ENCODE measurements at places on chromosomes 12 and 14. TPM values are rescaled to one million over a fixed set of nuclear protein-coding genes. Genes with fewer than 3 reads are reported as not detected.

TXNDC16 gene
- 22.0 TPM for total RNA-seq

EXOC3L4 gene
- not detected for total RNA-seq

TROAP gene
- total RNA-seq: 0.58 TPM

ALDH1L2 gene
- total RNA-seq: 1.1 TPM

- H3K4me1 ChIP-seq: no peaks in the 10 kb centered on the region
- H3K27me3 ChIP-seq: no peaks in the 10 kb centered on the region
- DNase-seq: no peak
- no peak overlapping the region for H3K4me3 ChIP-seq
Observed at GRCh38 chr12:7118881-7119280, 9.8 kb downstream of the RBP5 start.

GRCh38 chr14:37197421-37198272 is at the start of gene MIPOL1:
Gene MIPOL1 (plus strand): TSS chr14:37197937. CDS start chr14:37247889, 49,952 bp downstream.
- H3K4me1 ChIP-seq: no peaks in the 10 kb centered on the region
- H3K27ac ChIP-seq: no peak within 1 kb of the TSS
- no peak within 1 kb of the TSS for H3K4me3 ChIP-seq
- H3K27me3 ChIP-seq: peaks cover 2% of the 10 kb centered on the region
- no peaks in the 10 kb centered on the region for H3K36me3 ChIP-seq

GRCh38 chr14:95814363-95815225 is 62.0 kb upstream of the TUNAR start:
- H3K27ac ChIP-seq: no peak overlapping the region
- no peaks in the 10 kb centered on the region for H3K4me1 ChIP-seq
- no peak overlapping the region for H3K4me3 ChIP-seq

DNA sequence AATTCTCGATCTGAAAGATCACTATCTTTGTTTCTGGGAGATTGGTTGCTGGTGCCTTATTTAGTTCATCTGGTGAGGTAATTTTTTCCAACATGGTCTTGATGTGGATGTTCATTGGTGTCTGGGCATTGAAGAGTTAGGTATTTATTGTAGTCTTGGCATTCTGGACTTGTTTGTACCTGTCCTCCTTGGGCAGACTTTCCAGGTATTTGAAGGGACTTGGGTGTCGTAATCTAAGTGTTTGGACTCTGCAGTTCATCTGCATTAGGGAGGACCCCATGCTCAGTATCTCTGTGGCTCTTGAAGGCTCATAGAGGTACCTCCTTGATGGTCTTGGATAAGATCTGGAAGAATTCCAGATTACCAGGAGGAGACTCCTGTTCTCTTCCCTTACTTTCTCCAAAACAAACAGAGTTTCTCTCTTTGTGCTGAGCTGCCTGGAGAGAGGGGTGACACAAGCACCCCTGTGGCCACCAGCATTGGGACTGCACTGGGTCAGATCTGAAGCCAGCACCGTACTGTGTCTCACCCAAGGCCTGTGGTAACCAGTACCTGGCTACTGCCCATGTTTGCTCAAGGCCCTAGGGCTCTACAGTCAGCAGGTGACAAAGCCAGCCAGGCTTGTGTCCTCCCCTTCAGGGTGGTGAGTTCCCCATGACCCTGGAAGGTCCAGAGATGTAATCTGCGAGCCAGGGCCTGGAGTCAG is 5.3 kb downstream of the A2ML1 start:
- no peaks in the 10 kb centered on the region for H3K36me3 ChIP-seq
- DNase-seq: no peak
- peaks cover 3% of the 10 kb centered on the region for H3K27me3 ChIP-seq
- H3K4me1 ChIP-seq: no peaks in the 10 kb centered on the region
- H3K27ac ChIP-seq: no peak overlapping the region
- H3K4me3 ChIP-seq: no peak overlapping the region

DNA sequence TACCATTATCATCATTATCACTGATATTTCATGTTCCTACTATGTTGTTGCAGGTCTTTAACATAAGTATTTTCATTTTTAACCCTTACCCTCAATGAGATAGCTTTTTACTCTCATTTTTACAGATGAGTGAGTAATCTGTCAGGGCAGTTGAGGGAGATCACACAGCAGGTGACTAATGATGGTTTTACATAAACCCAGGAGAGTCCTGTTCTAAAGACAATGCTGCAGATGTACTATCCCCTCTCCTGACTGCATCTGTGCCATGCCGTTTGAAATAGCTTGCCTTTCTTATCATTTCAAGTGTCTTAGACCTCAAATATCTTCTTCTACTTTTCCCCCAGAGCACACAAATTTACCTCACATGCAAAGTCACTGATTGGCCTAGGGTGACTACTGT is 1552.1 kb upstream of the SEL1L start:
- H3K27me3 ChIP-seq: no peaks in the 10 kb centered on the region
- no peak overlapping the region for H3K4me3 ChIP-seq
- H3K36me3 ChIP-seq: no peaks in the 10 kb centered on the region
- H3K27ac ChIP-seq: no peak overlapping the region
- DNase-seq: no peak

- H3K27ac ChIP-seq: no peak overlapping the region
- H3K4me1 ChIP-seq: no peaks in the 10 kb centered on the region
- no peaks in the 10 kb centered on the region for H3K27me3 ChIP-seq
- peaks cover 8% of the 10 kb centered on the region for H3K36me3 ChIP-seq
Observed at GRCh38 chr12:70321191-70321590, 44.9 kb upstream of the KCNMB4 start.

DNA sequence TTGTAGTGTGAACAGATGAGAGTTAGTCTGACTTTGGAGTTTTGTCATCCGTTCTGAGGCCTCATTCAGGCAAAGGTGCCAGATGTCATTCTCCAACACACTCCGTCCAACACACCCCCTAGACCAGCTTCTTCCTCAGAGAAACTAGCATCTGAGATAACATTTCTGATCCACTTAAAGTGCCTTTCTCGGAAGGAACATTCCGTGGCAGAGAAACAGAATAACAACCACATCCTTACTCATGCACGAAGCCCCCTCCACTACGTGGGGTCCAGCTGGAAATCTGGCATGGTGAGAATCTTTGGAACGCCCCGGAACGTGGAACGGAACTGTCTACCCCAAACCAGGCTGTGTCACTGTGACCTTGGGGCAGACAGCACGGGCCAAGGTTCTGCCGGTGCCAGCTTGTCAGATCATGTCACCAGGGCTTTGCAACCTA is 17.0 kb upstream of the BCL7A start:
- no peak overlapping the region for H3K4me3 ChIP-seq
- H3K36me3 ChIP-seq: no peaks in the 10 kb centered on the region
- DNase-seq: no peak

DNA sequence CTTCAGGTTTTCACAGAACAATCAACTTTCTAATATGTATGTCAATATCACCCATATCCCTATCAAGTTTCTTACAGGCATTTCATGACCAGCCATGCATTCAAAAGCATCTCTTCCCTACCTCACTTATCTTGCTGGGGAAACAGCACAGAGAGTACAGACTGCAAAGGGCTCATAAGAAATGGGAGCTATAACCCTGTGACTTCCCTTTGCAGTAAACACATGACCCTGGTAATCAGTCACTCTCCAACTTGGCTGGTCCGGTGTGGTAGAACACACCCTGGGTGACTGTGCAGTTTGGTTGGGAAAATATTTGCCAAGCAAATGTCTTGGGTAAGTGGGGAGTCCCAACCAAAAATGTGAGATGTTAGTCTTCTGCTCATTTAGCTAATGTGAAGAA is 49.4 kb upstream of the TMCC3 start:
- DNase-seq: no peak
- H3K4me1 ChIP-seq: no peaks in the 10 kb centered on the region
- no peaks in the 10 kb centered on the region for H3K27me3 ChIP-seq

All from natural killer cell (primary cell).